ENCODE measurements at places on chromosomes 5 and 9.
A peak's percentile ranks its signal among the peaks of the same experiment; 100 is the strongest.

GRCh38 chr5:53023969-53024368, 34.8 kb downstream of the ITGA2 start:
- no peak for DNase-seq

DNA sequence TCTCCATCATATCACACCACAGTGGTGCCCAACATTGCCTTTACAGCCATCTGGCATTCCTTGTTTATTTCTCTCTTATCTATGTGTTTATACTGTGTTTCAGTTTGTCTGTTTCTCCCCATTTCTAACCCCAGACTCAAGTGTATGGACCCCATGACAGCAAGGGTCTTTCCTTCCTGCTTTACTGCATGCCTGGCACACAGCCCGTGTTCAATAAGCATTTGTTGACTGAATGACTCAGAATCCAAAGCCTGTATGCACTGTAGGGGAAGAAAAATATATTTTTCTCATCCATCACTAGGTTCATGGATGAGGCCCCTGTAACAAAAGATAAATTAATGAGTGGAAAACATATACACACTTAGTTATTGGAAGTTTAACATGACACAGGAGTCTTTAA, 190.8 kb upstream of the SEMA6A start:
- DNase-seq = no peak

- peak; percentile 86 for DNase-seq
Observed at GRCh38 chr5:119049824-119050449, 20.9 kb upstream of the DMXL1 start.

DNA sequence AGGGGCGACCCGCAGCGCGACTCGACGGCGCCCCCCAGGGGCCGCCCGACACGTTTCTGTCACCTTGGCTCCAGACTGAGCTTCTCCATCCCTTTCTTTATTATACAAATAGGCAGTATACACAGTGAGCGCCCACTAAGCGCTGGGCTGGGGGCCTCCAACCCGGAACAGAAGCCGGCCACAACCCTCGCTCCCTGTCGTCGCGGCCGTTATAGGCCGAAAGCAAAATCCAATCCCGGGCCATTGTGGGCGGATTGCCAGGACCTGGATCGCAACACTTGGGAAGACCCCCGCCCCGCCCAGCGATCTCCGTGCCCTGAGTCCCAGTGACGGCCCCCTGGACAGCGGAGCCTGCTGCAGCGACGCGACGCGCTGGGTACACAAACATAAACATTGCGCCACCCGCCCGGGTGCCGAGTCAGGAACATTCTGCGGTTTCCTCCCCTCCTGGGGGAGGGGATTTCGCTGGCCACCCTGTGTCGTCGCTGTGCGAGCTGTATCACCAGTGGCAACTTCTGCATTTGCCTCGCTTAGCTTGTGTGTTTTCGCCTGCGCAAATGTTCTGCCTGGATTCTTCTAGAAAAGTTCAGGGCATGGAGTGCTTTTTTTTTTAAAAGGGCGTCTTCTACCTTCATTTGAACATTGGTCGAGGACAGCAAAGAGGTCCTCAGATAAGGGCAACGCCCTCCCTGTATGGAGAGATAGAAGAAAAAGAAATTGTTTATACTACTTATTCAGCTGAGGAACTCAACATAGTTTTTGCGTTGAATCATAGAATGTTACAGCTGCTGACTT, 1.3 kb upstream of the DUSP1 start:
- DNase-seq = peak; percentile 87

DNA sequence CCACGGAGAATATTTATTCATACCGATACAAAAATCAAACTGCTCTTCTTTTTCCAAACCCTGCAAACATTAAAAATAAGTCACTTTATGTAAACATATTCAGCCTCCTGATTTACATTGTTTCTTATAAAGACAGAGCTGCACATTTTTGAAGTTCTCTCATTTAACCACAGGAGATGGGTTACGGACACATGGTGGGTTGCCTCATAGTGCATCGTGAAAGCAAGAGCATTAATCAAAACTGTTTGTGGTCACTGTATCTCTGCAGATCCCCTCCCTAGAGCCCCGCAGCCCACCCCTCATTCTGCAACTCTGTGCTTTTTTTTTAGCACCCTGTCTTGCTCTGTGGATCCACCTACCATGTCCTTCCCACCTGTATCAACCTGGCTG, 43.3 kb upstream of the EQTN start:
- DNase-seq = no peak

GRCh38 chr5:149563466-149563865, 12.2 kb upstream of the CSNK1A1 start:
- no peak for DNase-seq

DNA sequence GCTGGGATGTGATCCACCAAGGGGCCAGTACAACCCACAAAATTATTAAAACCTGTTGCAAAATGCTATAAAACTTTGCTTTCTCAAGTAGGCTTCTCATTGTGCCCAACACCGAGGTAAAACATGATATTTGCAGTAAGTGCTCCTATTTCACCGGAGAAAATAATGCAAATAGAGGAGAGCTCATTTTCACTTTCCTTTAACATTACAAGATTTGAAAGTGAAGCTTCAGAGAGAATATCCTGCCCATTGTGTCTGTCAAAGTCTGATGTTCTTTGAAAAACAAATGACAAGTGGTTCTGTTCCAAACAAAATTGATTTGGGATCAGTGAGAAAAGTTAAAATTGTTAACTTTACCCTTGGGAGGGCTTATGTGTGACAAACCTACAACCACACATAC, 287.1 kb downstream of the KCNN2 start:
- no peak for DNase-seq

DNA sequence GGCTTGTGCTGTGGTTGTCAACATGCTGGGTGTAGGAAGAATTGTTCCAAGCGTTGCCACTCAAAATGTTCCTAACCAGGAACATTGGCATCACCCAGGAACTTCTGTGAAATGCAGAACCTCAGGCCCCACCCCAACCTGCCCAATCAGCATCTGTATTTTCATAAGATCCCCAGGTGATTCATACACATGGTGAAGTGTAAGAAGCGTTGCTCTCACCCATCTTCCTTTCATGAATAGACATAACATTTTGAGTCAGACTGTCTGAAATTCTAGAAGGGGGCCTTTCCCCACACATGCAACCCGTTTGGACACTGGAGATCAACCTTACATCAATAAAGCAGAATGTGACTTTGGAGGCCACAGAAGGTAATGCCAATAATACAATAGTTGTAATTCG, 9.3 kb upstream of the AFAP1L1 start:
- no peak for DNase-seq

GRCh38 chr9:124004593-124004992, 7.0 kb upstream of the LHX2 start:
- DNase-seq = no peak

GRCh38 chr5:91848453-91848852, 465.3 kb upstream of the ARRDC3 start:
- DNase-seq = no peak

DNA sequence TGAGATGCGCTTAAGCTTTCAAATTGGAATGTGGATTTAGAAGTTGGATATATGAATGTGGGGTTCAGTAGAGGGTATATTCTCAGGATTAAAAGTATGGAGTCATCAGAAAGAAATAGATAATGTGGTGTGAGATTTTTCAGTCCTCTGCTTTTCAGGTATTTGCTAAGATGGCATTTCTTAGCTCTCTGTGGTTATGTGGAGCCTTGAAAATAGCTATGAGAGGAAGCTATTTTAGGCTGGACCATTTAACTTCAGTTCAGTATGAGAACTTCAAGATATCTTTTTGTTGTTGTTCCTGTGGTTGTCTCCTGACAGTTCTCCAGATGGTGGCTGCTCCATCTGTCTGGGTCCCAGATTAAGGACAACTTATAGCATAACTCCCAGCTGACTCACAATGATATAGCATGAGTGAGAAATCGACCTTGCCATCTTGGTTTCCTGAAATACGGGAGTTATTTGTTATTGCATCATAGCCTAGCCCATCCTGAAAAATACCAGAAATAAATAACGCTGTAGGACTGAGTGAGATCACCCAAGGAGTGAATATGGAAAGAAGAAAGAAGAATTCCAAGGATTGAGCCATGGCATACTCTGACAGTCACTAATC, 461.5 kb downstream of the ANXA1 start:
- DNase-seq = no peak

GRCh38 chr5:31382051-31382878, 149.6 kb downstream of the DROSHA start:
- peak; percentile 35 for DNase-seq

DNA sequence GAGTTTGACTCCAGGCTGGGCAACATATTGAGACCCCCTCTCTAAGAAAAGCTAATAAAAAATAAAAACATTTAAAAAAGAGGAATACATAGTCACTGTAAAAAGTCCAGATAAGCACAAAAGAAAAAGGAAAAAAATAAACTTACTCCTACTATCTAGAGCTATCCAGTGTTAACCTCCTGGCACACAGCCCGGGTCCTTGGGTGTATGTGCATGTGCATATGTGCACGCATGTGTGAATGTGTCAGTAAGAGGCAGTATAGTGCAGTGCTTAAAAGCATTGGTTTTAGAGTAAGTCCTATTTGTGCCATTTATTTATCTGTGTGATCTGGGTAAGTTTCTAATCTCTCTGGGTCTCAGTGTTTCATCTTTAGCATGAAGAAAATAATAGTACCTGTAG, 26.7 kb downstream of the FAM219A start:
- DNase-seq = no peak

DNA sequence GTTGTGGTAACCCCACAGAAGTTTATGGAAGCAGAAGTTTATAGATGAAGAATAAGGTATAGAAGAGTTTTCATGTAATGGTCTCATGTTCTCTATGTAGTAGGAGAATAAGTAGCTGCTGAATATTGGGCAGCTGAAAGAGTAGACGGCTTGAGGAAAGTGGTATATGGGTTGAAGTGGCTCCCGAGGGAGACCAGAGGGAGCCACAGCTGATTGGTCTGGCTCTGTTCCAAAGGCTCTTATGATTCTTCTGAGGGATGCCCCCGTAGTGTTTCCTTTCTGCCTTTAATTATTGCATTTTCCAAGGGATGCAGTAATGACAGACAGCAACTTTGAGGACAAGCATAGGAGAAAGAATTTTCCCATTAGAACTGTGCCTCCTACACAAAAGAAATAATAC, 30.1 kb upstream of the TENT2 start:
- DNase-seq = no peak

DNA sequence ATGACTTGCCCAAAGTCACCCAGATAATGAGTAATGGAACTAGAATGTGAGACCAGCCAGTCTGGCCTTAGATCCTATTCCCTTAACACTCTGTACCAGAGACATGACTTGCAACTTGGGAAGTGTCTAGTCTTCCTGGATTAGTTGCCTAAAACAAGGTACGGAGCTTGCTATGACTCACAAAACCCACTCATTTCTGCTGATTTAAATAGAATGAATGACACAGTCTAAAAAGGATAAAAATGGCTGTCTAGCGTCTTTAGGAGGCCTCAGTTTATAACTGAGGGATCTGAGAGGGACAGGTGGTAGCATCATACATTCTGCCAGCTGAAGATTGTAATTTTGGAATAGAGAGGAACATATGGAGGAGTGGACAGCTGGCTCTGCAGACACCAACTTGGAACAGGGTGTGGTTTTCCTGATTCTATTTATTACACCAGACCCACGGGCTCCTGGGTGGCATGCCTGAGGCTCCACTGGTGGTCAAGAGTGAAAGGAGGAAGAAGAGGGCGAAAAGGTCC, 62.7 kb downstream of the ABLIM3 start:
- DNase-seq = no peak

DNA sequence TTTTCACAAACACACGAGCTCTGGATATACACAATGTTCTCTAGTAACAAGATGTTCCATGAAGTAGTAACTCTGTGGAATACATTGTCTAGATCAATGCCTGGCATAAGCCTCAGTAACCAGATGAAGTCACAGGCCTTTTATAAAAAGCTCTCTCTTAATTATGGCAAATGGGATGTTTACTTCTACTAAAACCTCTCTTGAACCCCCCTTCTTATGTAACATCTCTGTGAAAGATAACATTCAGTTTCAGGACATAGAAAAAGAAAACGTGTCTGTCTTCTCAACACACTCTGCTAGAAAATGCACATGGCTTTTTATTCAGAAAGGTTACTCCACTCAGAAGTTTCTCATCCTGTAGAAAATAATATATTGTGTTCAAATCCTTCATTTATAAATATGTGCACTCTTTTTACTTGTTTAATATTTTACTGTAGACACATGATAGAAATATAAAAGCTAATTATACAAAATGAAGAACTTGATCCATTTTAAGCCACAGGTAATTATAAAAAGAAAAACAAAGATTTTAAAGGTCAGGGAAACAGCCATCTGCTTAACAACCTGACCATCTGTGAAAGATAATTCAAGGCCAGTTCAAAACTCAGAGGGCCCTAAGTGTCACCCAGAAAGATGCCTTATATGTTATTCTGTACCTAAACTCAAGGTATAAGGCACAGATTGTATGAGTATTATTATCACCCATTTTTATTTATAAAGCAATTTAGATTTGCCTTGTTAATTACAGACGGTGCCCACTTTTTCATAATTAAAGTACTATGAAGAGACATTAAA, 812.0 kb downstream of the CDH18 start:
- DNase-seq = no peak

DNA sequence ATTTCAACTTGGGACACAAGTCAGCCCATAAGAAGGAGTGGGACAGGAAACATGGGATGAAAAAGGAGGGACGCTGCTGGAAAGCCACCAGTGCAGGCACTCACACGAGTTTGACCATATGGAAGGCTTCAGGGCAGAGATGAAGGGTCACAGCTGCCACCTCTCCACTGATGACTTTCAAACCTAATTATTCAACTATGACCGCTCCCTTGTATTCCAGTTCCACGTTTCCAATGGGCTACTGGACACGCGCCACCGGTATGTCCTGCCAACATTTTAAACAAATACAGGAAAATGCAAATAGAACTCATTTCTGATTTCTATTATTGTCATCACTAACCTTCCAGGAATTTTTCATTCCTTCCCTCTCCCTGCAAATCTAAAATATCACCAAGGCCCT, 134.7 kb downstream of the SLC1A3 start:
- DNase-seq = no peak

- no peak for DNase-seq
Observed at GRCh38 chr5:41848983-41849382, 21.2 kb downstream of the OXCT1 start.

DNA sequence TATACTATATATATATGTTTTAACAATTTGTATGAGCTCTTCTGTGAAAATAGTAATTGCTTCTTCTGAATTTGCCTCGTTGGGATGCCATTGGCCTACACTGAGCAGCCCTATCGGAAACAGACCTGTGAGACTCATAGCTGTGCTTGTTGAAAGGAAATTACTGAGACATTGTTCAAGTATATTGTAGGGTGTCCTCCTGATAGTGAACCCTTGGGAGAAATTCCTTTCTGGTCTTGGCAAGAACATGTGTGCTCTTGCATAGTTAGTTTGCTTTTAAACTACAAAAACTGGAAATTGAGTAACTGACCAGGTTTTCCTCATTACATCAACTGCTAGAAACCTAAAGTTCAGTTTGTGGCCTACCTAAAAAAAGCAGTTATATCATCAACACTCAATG, 160.9 kb downstream of the LURAP1L start:
- DNase-seq = no peak

- DNase-seq = no peak
Observed at GRCh38 chr9:121196389-121196788, 5.3 kb downstream of the RAB14 start.

GRCh38 chr9:26535151-26535550, 357.5 kb downstream of the CAAP1 start:
- no peak for DNase-seq

Measured in GM23338 (cell line).